Smooth muscle cell of the umbilical artery (primary cell): ENCODE measurements at places on chromosomes 1 and 21. TPM values are rescaled to one million over a fixed set of nuclear protein-coding genes. Genes with fewer than 3 reads are reported as not detected.

TRIM67 gene
- total RNA-seq, result not detected in 2 replicates

EDN2 gene
- total RNA-seq, result not detected in 2 replicates

PLCH2 gene
- total RNA-seq, result under 0.01 and 0.09 TPM in 2 replicates

TP73 gene
- total RNA-seq, result not detected in 2 replicates

NTMT2 gene
- not detected in 2 replicates for total RNA-seq

AGMAT gene
- total RNA-seq, result 1.5 and 2.0 TPM in 2 replicates

BCL2L15 gene
- under 0.01 and 0.18 TPM in 2 replicates for total RNA-seq

SPATA21 gene
- not detected in 2 replicates for total RNA-seq

GABRD gene
- total RNA-seq, result not detected in 2 replicates

RNPEP gene
- 81.7 and 89.0 TPM in 2 replicates for total RNA-seq

SIM2 gene
- 0.05 TPM in 1 of 2 replicates, not detected in the other for total RNA-seq

PLPPR5 gene
- 0.05 TPM in 1 of 2 replicates, not detected in the other for total RNA-seq

GRIK3 gene
- not detected in 2 replicates for total RNA-seq

MRPL39 gene
- total RNA-seq, result 25.5 and 26.2 TPM in 2 replicates

PAX7 gene
- total RNA-seq, result not detected in 2 replicates

PHLDA3 gene
- total RNA-seq, result 120 and 124 TPM in 2 replicates

SEMA4A gene
- total RNA-seq, result 0.55 and 0.59 TPM in 2 replicates

IQGAP3 gene
- total RNA-seq, result 1.5 and 14.8 TPM in 2 replicates

MX2 gene
- total RNA-seq, result 4.8 and 5.3 TPM in 2 replicates

MIXL1 gene
- total RNA-seq, result not detected in 2 replicates

GBP4 gene
- total RNA-seq, result 0.32 and 3.9 TPM in 2 replicates

HNRNPU gene
- total RNA-seq, result 252 and 378 TPM in 2 replicates

AMY2A gene
- total RNA-seq, result not detected in 2 replicates

MPZ gene
- 0.88 and 0.89 TPM in 2 replicates for total RNA-seq

CDC20 gene
- 3.9 and 43.7 TPM in 2 replicates for total RNA-seq

C1orf116 gene
- total RNA-seq, result 0.05 TPM in 1 of 2 replicates, not detected in the other

WDR26 gene
- total RNA-seq, result 93.5 and 134 TPM in 2 replicates

OPRD1 gene
- not detected in 2 replicates for total RNA-seq

MEX3A gene
- 3.3 and 7.4 TPM in 2 replicates for total RNA-seq

PHACTR4 gene
- 3.9 and 9.6 TPM in 2 replicates for total RNA-seq

MATN1 gene
- under 0.01 and 0.18 TPM in 2 replicates for total RNA-seq

ATP1A4 gene
- total RNA-seq, result not detected in 2 replicates

EXTL1 gene
- 0.30 and 1.4 TPM in 2 replicates for total RNA-seq

TMEM35B gene
- 17.0 and 49.3 TPM in 2 replicates for total RNA-seq

HES3 gene
- not detected in 2 replicates for total RNA-seq

SHCBP1L gene
- total RNA-seq, result not detected in 2 replicates

DNALI1 gene
- 0.89 and 1.9 TPM in 2 replicates for total RNA-seq

NMNAT2 gene
- total RNA-seq, result 1.2 and 11.3 TPM in 2 replicates

TDRD5 gene
- not detected in 2 replicates for total RNA-seq

RIPK4 gene
- total RNA-seq, result under 0.01 and 0.28 TPM in 2 replicates

DYNLT4 gene
- total RNA-seq, result not detected in 2 replicates

PRDM16 gene
- 0.30 and 1.5 TPM in 2 replicates for total RNA-seq

ADGRL4 gene
- total RNA-seq, result 13.7 and 92.6 TPM in 2 replicates

SYT11 gene
- 46.9 and 65.6 TPM in 2 replicates for total RNA-seq

JAK1 gene
- 111 and 164 TPM in 2 replicates for total RNA-seq

CRYBG2 gene
- not detected in 2 replicates for total RNA-seq

RYR2 gene
- total RNA-seq, result under 0.01 TPM in 2 replicates

CD53 gene
- total RNA-seq, result not detected in 2 replicates

TINAGL1 gene
- 241 and 312 TPM in 2 replicates for total RNA-seq

TBX15 gene
- 0.05 TPM in 1 of 2 replicates, not detected in the other for total RNA-seq

KDM1A gene
- 86.4 and 121 TPM in 2 replicates for total RNA-seq

ZBTB37 gene
- total RNA-seq, result 8.3 and 10.8 TPM in 2 replicates

LCE1D gene
- total RNA-seq, result not detected in 2 replicates
